ENCODE measurements at places on chromosomes 2 and 18.
A peak's percentile ranks its signal among the peaks of the same experiment; 100 is the strongest.

- DNase-seq = no peak
These were observed 3.6 kb downstream of the BIRC6 start for GRCh38 chr2:32360416-32360815.

DNA sequence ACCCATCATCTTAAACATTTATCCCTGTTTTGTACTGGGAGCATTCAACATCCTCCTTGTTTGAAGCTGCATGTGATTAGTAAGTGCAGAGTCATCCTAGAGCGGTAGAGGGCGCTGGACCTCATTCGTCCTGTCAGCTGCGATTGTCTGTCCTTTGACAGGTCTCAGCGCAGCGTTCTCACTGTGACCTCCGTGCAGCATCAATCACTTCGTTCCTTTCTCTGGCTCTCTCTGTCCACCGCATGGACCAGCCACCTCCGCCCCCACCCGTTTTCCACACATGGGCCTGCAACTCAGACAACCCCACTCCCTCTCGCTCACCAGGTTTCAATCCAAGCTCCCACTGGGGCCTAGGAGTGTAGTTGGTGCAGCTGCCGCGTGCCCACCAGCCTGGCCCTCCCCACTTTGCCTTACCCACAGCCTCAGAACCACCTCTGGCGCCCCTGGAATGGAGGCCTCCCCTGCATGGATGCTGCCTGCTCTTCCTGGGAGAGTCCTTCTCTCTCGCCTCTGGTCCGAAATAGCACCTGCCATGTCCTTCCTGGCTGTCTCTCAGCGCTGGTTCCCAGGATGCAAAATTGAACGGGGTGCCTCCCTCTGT is 90.5 kb downstream of the NDUFA10 start:
- DNase-seq = peak; percentile 22

DNA sequence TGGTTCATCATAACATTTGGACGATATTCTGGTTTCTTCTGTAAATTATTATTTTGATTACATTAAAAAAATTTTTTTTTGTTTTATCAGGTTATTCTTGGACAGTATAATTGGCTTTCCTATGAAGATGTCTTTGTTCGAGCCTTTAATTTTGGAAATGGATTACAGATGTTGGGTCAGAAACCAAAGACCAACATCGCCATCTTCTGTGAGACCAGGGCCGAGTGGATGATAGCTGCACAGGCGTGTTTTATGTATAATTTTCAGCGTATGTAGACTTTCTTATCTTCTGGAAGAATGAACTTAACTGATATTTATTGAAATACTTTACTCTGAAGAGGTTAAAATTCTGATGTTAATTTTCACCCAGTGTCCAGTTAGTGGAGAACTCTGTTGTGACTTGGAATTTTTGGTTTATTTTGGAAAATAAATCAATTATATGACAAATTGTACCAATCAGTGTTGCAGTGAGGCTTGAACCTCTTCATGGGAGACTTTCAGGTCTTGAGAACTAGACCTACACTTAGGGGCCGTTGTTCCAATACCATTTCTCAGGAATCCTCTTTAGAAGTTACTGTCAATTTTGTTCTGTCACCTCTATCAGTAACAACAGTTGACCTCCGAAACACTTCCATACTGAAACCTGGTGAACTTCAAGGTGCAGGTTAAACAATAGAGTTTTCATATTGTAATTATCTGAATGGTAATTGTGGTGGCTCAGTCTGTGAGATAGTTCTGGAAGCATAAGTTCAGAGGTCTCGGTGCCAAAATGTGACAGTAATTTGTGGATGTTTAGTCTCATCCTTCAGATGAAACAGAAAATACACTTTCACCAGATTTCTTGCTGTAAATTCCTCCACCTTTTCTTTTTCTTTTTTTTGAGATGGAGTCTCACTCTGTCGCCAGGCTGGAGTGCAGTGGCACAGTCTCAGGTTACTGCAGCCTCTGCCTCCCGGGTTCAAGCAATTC is 55.7 kb downstream of the ACSL3 start:
- no peak for DNase-seq

GRCh38 chr2:143480086-143480485 is 350.9 kb downstream of the ARHGAP15 start:
- no peak for DNase-seq

- no peak for DNase-seq
These were observed 7.9 kb upstream of the LBH start for GRCh38 chr2:30223413-30223874.

- no peak for DNase-seq
These were observed 47.7 kb downstream of the PLCL1 start for GRCh38 chr2:197852108-197852507.

- DNase-seq = no peak
These were observed 135.2 kb downstream of the RTN4 start for GRCh38 chr2:54915101-54915500.

DNA sequence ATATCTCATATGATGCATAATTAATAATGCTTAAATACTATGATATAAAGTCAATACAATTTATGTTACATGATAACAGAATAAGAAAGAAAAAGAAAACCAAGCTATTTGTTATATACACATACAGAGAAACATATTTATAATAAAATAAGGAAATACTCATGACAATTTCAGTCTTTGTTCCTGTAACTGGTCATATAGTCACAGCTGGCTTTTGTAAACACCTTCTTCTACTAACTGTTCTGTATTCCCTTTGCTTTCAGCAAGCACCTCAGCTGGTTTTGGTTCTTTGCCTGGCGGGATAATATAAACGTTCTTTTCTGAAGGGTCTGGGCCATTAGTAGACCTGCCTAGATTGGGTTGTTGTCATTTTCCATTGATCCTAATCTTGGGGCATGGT is 158.5 kb downstream of the COPS8 start:
- no peak for DNase-seq

DNA sequence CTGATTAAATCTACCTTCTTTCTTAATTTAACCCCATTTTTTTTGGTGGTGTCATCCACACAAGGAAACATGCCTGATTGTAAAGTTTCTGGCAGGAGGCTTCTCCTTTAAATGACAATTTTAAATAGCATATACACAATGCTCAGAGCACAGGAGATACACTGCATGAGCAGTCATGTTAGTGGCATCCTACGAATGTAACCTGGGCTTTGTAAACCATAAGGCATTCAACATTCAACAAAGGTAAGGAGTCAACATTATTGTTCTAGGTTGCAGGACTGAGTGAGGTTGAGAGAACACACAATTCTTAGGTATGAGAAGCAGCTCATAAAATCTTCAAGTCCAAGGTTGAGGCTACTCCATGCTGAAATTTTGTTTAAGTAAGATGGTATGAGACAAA is 266.6 kb upstream of the SIX2 start:
- no peak for DNase-seq

GRCh38 chr2:16240402-16240801 is 300.1 kb downstream of the MYCN start:
- no peak for DNase-seq

Measured in stimulated activated CD4-positive, alpha-beta T cell treated with anti-CD3 and anti-CD28 coated beads, Interleukin-2, amount 100 ng/mL, for 4 hours (primary cell).